ENCODE measurements at places on chromosomes 12 and 14. TPM values are rescaled to one million over a fixed set of nuclear protein-coding genes. Genes with fewer than 3 reads are reported as not detected.

C14orf39 gene
- total RNA-seq, result not detected

CRIP1 gene
- 43.9 TPM for total RNA-seq

RDH16 gene
- 0.16 TPM for total RNA-seq

INSM2 gene
- not detected for total RNA-seq

TAS2R19 gene
- total RNA-seq, result 0.87 TPM

CLEC2D gene
- 278 TPM for total RNA-seq

GPR65 gene
- total RNA-seq, result 4.8 TPM

KRT3 gene
- total RNA-seq, result not detected

PTHLH gene
- total RNA-seq, result 0.11 TPM

VPS33A gene
- total RNA-seq, result 32.3 TPM

TCL1B gene
- not detected for total RNA-seq

DTX3 gene
- 17.0 TPM for total RNA-seq

GPR132 gene
- 16.8 TPM for total RNA-seq

PTPRO gene
- not detected for total RNA-seq

GLIPR1L2 gene
- not detected for total RNA-seq

OR6J1 gene
- total RNA-seq, result not detected

CSRP2 gene
- 0.42 TPM for total RNA-seq

ANKS1B gene
- total RNA-seq, result 0.05 TPM

PLCZ1 gene
- not detected for total RNA-seq

PRB2 gene
- not detected for total RNA-seq

KRT75 gene
- not detected for total RNA-seq

RNF10 gene
- 169 TPM for total RNA-seq

GPR135 gene
- total RNA-seq, result 0.53 TPM

FAM90A1 gene
- total RNA-seq, result not detected

FOXG1 gene
- total RNA-seq, result not detected

KLRB1 gene
- 2.2 TPM for total RNA-seq

MYRFL gene
- not detected for total RNA-seq

DEGS2 gene
- total RNA-seq, result 0.19 TPM

KRT85 gene
- total RNA-seq, result not detected

KRT77 gene
- not detected for total RNA-seq

OVCH1 gene
- not detected for total RNA-seq

CBLN3 gene
- total RNA-seq, result 3.1 TPM

PIANP gene
- 0.57 TPM for total RNA-seq

RNASE3 gene
- total RNA-seq, result not detected

MAPK1IP1L gene
- 148 TPM for total RNA-seq

SLC39A5 gene
- 0.79 TPM for total RNA-seq

EPYC gene
- not detected for total RNA-seq

FIGNL2 gene
- total RNA-seq, result 0.69 TPM

KLRG1 gene
- 7.6 TPM for total RNA-seq

CHGA gene
- total RNA-seq, result not detected

PAPLN gene
- total RNA-seq, result 0.18 TPM

AREL1 gene
- 31.1 TPM for total RNA-seq

ANKRD33 gene
- total RNA-seq, result not detected

ADGRD1 gene
- 0.45 TPM for total RNA-seq

RTL1 gene
- total RNA-seq, result not detected

BHLHE41 gene
- total RNA-seq, result 0.28 TPM

MIP gene
- 0.08 TPM for total RNA-seq

HSPB8 gene
- not detected for total RNA-seq

NANOG gene
- total RNA-seq, result 0.33 TPM

NRXN3 gene
- total RNA-seq, result not detected

Measured in activated T-cell treated with anti-CD3 and anti-CD28 coated beads, Interleukin-2, amount 50 U/mL, for 4 hours (primary cell).